Sciatic nerve (tissue), 2 donors: ENCODE measurements at places on chromosomes 6 and 20.

- no peak for DNase-seq
Measured at GRCh38 chr6:89400912-89401399, 11.1 kb downstream of the RRAGD start.

GRCh38 chr6:50819466-50819903 is 814 bp downstream of the TFAP2B start:
- DNase-seq = no peak

- DNase-seq = no peak
Measured at GRCh38 chr20:43322851-43323250, 133.1 kb upstream of the PTPRT start.

GRCh38 chr20:39110819-39111136 is 148.6 kb downstream of the DHX35 start:
- DNase-seq = no peak

GRCh38 chr6:65719101-65719500 is 12.1 kb upstream of the EYS start:
- DNase-seq = no peak
